Spinal cord (tissue), 10 donors: ENCODE measurements at places on chromosomes 16 and 17. TPM values are rescaled to one million over a fixed set of nuclear protein-coding genes. Genes with fewer than 3 reads are reported as not detected.

RMI2 gene
- 5.9 TPM for total RNA-seq

BLMH gene
- total RNA-seq: 45.3 TPM

LRRC46 gene
- 0.40 TPM for total RNA-seq

SLC52A1 gene
- total RNA-seq: not detected

ACSM2A gene
- total RNA-seq: not detected

UBALD2 gene
- 4.1 TPM for total RNA-seq

ENO3 gene
- 4.9 TPM for total RNA-seq

ESRP2 gene
- total RNA-seq: 0.28 TPM

CES4A gene
- total RNA-seq: 22.5 TPM

PLLP gene
- total RNA-seq: 20.9 TPM

SLC6A4 gene
- total RNA-seq: 5.7 TPM

TEKT1 gene
- total RNA-seq: 18.6 TPM

GRCh38 chr17:6596941-6597340, 40.6 kb upstream of the PITPNM3 start:
- no peak for DNase-seq

DNA sequence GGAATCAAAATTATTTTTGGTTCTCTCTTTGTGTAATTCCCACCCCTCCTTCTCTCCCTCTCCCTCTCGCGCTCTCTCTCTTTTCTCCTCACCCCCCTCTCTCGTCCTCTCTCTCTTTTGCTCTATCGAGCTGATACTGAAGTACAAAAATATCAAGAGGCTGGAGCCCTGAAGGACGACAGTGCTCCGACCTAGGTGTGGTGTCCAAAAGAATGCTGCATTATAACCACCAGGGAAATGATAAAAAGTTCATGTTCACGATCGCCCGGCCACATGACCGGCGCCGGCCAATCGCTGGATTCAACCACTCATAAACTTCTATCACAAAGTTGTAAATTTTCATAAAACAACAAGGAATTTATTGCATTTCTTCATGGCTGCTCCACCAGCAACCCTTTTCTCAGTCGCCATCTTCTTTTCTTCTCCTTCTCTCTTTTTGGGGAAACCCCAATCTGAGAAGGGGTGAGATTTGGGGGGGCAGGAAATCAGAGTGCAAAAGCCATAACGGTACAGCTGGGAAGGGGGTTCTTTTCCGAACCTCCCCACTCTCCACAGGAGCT, at the start of gene HOXB6:
Gene HOXB6 (minus strand): TSS at position 217 of the 560 bp plus-strand sequence. CDS start 6,836 bp downstream, outside the sequence.
- DNase-seq: peak; percentile 83

DNA sequence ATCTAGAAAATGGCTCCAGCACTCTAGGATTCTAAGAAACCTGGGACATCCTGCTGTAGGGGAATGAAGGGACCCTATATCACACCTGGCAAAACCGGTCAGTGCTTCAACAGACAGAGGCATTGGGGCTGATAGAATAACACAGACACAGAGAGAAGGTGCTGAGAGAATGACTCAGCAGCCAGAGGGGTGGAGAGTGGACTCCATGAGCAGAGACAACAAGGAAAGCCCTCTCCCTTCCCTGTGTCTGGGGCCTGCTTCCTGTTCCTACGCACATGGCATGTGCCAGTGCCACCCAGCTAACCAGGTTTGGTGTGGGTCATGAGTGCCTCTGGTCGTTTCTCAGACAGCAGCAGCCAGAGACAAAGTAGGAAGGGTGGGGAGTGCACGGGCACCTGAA, 140.3 kb downstream of the CCT6B start:
- DNase-seq: no peak

- DNase-seq: no peak
Observed at GRCh38 chr16:4869147-4869805, 22.0 kb downstream of the UBN1 start.

- no peak for DNase-seq
Observed at GRCh38 chr17:2635241-2635640, 41.8 kb downstream of the PAFAH1B1 start.

DNA sequence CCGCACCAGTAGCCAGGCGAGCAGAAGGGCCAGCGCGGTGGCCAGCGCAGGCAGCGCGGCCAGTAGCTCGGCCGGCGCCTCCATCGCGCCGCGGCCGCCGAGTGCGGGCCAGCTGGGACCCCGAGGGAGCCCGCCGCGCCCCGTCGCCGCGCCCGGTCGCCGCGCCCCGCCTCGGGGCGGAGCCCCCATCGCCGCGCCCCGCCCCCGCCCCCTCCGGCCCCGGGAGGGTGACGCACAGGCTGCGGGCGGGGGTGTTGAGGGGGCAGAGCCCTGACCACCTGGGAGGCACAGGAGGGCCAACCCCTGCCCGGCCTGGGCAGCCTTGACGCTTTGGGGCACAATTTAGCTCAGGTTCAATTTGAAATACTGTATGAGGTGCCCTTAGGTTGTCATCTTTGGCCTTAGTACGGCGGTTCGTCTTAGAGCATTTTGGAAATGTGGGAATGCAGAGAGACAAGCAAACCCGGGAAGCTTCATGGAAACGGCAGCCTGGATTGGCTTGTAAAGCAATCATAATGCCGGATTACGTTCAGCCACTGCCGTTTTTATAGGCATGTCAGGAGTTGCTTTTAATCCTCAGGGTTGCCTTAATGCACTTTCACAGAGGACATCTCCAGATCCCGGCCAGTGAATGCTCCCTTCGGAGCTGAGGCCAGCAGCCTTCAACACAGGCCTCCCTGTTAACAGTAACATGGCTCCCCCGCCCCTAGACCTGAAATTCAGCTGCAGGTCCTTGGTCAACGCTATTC, at the start of gene MXRA7:
Gene MXRA7 (minus strand): TSS at position 103 of the 749 bp plus-strand sequence. CDS start 19 bp downstream, at position 84.
- DNase-seq: no peak

GRCh38 chr17:72943826-72944689, 148.4 kb downstream of the SLC39A11 start:
- DNase-seq: no peak

DNA sequence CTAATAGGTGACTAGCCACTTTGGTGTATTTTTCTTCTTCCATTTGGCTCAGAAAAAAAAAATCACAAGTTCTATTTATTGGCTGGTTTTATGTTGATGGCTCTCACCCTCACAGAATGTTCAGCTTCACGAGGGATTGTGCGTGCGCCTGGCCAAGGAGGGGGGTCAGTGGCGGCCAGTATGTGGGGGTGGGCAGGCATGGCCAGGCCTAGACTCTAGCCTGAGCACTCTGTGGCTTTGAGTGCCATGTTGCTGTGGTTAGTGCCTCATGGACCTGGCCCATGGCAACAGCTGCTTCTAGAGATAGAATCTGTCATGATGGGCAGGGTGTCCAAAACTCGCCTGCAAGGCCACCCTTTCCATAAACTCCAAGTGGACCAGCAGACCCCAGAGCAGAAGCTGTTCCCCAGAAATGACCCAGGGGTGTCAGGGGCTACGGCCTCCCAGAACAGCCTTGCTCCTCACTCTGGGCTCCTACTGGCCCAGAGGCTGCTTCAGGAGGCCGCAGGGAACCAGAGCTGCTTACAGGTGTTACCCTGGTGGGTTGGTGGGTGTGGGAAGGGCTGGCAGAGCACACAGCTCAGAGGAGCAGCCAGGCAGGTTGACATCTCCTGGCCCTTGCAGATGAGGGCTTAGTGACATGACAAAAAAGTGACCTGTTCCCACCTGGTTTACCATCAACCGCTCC, 124.9 kb downstream of the SOCS1 start:
- no peak for DNase-seq

- peak; percentile 69 for DNase-seq
Observed at GRCh38 chr17:62703776-62704380, 76.4 kb downstream of the MRC2 start.

DNA sequence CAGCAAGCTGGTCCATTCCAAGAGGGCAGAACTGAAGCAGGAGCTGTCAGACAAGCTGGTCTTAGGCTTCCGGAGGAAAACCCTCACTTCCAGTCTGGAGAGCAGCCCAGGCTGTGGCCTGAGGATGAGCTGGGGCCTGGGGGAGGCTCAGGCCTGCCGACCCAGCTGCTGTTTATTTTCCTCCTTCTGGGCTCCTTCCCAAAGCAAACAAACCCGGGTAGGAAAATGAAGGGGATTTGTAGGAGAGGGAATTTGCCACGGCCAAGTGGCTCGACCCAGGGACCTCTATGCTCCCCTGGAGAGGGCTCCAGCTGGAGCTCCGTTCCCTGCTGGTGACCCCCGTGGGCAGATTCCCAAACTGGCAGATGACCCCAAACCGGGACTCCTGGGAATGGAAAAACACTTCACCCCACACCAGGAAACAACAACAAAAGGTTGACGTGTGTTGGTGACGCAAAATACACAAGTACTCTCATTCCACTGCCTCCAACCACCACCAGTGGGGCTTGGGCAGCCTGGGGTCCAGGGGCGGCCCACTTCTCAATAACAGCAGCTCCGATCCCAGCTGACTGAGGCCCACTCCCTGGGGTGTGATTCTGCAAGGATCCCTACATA, 8.8 kb downstream of the JUP start:
- no peak for DNase-seq

- DNase-seq: no peak
Observed at GRCh38 chr16:86449446-86450095, 60.8 kb upstream of the FOXF1 start.

- DNase-seq: no peak
Observed at GRCh38 chr17:17359271-17359670, 56.1 kb downstream of the NT5M start.

GRCh38 chr16:69827524-69827923, 65.4 kb downstream of the WWP2 start:
- DNase-seq: no peak

GRCh38 chr16:1308036-1308976, 1.1 kb upstream of the UBE2I start:
- no peak for DNase-seq

- no peak for DNase-seq
Observed at GRCh38 chr16:55640701-55641327, 15.0 kb upstream of the SLC6A2 start.

DNA sequence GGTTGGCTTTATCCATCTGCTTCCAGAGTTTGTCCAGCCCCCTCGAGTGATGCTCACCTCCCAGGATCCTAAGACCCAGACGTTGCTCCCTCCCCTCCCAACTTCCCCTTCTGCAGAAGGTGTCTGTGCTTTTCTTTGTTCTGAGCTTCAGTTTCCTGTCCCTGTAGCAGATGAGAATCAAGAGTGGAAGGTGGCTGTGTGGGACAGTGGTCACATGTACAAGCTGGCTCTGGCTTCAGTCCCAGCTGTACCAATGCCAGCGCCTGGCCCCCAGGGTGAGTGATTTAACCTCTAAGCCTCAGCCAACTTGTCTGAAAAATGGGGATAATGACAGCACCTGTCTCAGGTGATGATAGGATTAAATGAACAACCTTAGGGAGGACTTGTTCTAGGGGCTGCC, 7.7 kb downstream of the PRR15L start:
- no peak for DNase-seq

DNA sequence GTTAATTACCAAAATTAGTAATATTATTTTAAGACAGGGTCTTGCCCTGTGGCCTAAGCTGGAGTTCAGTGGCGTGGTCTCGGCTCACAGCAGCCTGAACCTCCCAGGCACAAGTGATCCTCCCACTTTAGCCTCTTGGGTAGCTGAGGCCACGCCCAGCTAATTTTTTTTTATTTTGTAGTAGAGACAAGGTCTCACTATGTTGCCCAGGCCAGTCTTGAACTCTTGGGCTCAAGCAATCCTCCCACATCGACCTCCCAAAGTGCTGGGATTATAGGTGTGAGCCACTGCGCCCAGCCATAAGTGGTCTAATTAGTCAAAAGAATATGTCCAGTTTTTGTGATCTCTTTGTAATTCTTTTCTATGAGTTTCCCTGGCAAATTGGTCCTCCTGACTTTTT, 12.0 kb upstream of the CFDP1 start:
- no peak for DNase-seq

DNA sequence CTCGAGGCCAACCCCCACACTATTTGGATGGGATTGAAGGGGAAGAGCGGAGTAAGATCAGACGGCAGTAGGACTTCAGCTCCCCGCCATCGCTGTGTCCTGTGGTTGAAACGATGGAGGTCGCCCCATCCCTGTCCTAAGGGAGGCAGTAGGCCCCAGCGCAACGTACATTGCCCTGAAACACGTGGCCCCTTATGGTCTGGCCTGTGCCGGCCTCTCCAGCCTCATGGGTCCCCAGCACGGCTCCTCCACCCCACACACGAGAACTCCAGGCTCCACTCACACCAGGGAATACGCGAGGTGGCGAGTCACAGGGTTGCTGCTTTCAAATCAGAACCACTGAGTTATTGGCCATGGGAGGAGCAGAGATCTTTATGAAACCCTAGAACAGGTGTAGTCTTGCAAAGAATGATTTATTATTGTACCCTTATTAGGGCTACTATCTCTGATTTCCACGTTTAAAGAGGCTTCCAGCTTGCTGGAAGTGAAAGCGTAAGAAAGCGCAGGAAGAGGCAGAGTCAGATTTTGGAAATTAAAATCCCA, 669 bp upstream of the DCTPP1 start:
- DNase-seq: no peak

GRCh38 chr16:4290236-4290830, 17.5 kb upstream of the TFAP4 start:
- DNase-seq: no peak

- no peak for DNase-seq
Observed at GRCh38 chr17:37608351-37609169, 658 bp downstream of the SYNRG start.

DNA sequence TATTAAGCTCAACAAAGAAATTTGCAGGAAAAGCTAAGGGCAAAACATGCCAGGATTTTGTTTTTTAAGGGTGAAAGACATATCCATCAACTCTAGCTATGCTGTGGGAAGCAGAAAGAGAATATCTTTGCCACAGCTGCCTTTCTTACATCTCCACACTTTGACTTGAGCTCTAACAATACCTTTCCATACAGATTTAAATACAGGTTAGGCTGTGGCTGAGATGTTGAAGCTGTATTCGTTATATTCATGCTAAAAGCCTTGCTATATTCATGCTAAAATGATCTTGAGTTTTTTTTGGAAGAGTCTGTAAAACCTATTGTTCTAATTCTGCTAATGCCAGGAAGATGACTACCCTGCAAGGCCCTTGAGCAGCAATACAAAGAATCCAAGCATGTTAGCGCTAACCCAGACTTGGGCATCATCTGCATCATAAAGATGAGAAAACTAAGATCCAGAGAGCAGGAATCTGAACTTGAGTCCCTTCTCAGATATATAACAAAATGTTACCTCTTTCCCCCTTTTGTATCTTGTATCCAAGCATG, 204.8 kb upstream of the C17orf78 start:
- no peak for DNase-seq

DNA sequence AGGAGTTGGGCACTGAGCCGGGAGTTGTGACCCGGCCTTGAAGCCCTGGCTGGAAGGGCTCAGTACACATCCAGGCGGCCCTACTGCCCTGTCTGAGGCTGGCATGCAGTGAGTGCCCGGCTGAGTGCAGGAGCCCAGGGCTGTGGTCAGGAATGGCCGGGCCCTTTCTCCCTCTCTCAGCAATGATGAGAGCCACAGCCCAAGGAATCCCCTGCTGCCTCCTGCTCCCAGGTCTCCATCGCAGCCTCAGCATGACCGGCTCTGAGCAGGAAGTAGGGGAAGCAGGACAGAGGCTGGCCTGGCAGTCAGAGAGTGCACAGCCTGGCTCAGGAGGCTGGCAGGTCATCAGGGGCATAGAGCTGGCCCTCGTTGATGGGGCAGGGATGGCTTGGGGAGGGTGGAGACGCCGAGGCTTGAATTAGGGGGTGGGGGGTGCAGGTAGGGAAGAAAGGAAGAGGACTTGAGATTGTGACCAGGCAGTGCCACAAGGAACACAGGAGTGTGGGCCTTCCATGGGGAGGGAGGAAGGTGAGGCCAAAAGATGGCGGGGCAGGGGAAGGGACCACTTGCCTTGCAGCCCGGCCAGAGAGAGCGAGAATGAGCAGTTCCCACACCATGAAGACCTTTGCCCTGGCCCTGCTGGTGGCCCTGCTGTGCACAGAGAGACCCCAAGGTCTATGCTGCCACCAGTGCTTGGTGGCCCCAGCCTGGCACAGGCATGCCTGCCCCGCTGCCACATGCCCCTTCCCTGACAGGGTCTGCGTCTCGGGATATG, 32.1 kb upstream of the KRT17 start:
- DNase-seq: no peak
